RKO (cell line): ENCODE measurements at places on chromosomes 2 and 18.

DNA sequence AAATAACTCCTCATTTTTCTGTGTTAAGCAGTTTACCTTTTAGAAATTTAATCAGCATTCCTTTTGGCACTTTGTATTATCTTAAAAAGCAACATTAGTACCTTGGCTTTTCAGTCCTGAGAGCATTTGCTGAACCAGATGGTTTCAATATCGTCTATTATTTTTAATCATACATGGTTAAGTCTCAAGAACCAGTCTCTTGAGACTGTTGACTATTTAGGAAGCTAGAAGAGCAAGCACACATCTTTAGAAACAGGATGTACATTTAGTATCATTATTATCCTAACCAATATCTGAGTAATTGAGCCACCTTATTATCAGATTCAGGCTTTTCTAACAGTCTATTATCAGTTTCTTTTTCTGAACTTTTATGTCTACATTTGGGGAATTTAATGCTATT lies 28.2 kb upstream of the ZEB2 start:
- DNase-seq = no peak

- no peak for DNase-seq
Observed at GRCh38 chr2:15912203-15912602, 28.1 kb upstream of the MYCN start.

GRCh38 chr2:179981085-179981484 lies 26.0 kb downstream of the CWC22 start:
- DNase-seq = no peak

GRCh38 chr2:172239944-172240590 lies 137.4 kb upstream of the DLX2 start:
- DNase-seq = no peak

DNA sequence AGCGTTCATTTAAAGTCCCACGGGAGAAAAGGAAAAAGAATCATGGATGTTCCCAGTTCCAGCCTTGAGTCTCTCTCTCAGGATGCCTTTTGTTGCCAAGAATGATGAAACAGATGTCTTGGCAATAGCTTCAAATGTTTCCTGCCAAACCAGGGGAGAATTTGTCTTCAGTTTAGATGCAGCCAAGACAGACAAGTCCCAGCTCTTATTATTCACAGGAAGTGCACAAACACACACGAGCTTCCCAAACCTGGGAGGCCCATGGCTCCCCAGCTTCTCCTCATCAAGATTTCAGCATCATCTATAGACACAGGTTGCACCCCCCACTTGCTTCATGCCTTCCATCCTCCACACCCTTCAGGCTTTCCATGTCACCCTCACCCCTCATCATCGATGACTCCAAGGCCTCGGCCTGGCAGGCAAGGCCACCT lies 45.9 kb downstream of the HS1BP3 start:
- no peak for DNase-seq

GRCh38 chr2:8794923-8795825 lies 42.2 kb downstream of the KIDINS220 start:
- DNase-seq = no peak

DNA sequence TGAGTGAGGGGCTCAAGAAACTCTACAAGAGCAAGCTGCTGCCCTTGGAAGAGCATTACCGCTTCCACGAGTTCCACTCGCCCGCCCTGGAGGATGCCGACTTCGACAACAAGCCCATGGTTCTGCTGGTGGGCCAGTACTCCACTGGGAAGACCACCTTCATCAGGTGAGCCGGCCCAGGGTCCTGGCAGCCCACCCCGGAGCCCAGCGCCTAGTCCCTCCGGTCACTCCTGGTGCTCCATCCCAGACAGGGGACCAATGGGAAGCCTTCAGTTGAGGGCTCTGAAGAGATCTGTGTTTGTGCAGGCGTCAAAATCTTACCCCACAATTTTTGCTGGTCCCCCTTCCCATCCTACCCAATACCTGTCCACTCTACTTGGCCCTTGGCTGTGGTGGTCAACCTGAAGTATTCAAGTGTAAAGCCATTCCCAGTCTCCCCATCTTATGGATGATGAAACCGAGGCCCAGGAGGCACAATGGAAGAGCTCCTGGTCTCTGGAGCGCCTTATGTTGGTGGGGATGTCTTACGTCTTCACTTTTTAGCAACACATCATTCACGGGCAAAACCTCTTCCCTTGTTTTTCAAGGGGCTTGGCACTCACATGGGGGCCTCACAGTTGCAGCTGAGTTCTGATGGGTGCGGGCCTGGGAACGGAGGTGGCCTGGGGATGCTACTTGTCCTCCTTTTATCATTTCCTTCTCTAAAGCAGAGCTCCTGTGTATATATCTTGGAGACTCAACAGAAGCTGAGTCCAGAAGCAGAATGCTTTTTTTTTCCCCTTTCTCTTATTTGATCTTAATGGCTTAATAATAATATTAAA lies 941 bp downstream of the EHD3 start:
- DNase-seq = no peak

DNA sequence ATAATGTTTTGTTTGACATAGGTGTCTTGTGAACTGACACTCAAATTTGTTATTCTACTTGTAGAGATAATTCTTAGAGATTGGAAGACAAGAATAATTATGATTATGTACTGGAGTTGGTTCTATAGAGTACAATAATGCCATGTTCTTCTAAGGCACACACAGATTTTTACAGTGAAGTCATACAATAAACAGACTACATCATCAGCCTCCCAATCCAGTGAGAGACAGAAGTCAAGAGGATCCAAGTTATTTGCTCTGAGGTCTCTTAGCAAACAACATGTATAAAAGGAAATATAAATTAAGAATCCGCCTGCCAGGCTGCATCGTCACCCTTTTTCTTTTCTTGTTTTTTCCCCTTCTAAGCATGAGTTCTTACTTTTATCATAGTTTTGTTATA lies 613.5 kb upstream of the SETBP1 start:
- DNase-seq = no peak

DNA sequence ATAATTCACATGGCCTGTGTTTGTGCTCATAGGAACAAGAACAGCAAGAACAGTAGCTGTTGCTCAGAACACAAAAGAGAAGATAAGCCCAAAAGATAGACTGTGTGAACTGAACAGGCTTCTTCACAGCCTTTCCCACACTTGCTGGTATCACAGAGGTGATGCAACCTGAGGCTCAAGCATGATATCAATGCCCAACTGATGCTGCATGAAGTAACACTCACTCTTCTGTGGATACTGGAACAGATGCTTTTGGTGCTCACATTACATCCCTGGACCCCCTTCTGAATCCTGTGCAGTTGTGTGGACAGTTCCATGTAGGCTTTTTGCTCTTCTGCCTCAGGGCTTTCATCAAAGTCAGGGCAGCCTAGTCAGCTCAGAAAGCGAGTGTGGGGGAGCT lies 88.4 kb upstream of the RND3 start:
- no peak for DNase-seq

DNA sequence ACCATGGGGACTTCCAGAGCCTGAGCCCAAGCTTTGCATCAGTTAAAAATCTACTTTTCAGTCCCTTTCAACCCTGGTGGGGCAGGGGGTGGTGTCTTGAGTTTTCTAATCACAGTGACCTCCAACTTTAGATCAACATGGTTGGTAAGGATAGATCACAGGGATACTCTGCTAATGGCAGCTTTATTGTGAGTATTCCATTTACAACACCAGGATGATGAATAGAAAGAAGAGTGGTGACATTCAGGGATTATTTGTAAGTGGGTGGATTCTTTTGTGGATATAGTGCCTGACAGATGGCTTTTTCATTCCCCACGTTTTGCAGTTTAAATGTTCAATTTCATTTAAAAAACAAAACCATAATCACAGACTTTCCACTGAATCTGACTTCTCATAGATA lies 51.3 kb downstream of the ZNF532 start:
- no peak for DNase-seq

GRCh38 chr18:57910817-57911216 lies 107.7 kb upstream of the ATP8B1 start:
- no peak for DNase-seq

DNA sequence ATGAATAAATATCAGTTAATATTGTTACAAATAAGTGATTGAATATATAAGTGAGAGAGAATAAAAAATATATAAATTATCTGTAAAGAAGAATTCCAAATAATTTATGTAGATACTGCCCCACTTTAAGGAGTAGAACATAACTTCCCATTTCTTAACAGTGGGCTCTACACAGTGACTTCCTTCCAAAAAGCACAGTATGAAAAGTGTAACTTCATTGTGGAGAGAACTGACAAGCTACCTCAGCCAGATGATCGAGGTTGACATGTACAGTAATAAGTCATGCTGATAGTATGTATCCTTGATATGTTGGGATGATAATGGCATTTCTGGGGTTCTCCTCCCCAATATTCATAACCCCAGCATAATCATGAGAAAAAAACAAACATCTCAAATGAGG lies 191.9 kb upstream of the FN1 start:
- DNase-seq = no peak

- DNase-seq = no peak
Observed at GRCh38 chr18:44514106-44514505, 166.6 kb upstream of the SETBP1 start.

DNA sequence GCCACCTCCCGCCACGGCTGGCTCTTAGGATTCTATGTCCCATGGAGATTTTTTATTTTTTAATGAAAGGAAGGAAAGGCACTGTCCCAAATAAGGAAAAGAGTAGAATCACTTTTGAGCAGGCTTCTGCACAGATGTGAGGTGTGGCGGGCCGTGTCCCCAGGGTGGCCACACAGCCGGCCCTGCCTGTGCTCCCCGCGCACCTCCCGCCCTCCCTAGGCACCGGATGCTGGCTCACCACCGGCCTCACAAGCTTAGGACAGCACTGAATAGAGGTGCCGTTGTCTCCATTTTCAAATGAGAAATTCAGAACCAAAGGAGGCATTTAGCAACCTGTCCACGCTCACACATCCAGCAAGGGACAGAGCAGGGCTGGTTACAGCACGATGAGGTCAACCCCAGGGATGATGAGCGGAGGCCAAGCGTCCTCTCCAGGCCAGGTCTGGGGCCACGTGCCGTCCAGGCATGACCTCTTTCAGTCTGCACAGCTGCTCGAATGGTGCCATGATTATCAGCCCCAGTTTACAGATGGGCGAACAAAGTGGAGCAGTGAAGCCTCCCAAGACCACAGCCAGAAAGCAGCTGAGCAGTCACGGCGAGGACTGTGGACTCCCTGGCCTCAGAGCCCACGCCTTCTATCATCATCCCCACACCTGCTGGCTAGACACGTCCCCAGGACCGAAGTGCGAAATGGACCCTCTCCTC lies 20.7 kb upstream of the TEX51 start:
- DNase-seq = no peak

DNA sequence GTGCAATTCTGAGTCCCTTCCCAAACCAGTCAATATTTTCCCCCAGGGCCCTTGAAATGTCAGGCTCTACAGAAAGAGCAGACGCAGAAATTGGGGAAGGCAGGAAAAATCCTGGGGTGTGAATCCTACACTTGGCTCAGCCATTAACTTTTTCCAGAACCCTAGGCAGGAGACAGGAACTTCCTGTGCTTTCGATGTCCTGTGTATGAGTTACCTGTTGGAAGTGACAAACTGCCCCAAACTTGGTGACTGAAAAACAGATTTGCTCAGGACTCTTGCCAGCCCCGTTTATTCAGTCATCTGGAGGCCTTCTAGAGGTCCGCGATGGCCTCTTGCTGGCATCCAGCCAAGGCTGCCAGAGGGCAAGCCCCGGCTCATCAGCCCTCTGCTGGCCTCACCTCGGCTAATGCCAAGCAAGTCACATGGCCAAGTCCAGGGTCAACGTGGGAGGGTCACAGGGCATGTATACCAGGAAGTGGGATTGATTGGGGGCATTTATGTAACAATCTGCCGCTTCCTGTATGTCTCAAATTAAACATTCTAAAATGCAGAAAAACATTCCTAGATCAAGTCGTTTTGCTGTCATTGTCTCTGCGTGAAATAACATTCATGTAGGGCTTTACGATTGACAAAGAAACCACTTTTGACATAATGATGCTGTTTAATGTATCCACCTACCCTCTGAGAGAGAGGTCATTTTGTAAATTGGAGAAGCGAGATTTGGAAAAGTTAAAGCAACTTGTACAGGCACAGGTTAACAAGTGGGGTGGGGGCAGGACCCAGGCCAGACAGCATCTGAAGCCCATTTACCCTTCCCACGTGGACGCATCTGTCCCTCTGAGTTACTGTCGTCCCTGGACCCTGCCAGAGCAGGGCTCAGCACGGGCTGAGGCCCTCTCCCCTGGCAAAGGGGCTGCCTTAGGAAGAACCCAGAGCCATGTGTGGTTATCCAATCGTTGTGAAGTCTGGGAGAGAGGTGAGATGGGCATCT lies 179.4 kb downstream of the INHBB start:
- peak; percentile 12 for DNase-seq

- peak; percentile 11 for DNase-seq
Observed at GRCh38 chr18:33446604-33447003, 6.1 kb upstream of the CCDC178 start.

DNA sequence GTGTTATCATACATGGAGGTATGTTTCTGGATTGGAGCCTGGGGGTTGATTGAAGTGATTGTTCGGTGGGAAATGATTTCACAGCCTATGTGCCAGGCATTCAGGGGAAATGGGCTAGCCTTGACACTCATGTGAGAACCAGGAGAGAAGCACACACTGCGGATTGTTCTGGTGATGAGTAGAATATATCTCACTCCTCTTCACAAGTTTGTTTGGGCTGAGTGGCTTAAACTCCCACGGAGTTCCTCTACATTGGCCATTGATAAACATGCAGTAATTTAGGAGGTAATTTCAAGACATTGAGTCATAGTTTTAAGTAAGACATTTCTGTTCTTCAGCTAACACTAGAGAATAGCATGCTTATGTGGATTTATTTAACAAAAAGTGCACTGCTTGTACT lies 498.9 kb upstream of the NETO1 start:
- DNase-seq = no peak

GRCh38 chr2:37405781-37406180 lies 61.4 kb downstream of the QPCT start:
- no peak for DNase-seq

- DNase-seq = peak; percentile 9
Observed at GRCh38 chr18:45962461-45962860, 4.7 kb downstream of the EPG5 start.

DNA sequence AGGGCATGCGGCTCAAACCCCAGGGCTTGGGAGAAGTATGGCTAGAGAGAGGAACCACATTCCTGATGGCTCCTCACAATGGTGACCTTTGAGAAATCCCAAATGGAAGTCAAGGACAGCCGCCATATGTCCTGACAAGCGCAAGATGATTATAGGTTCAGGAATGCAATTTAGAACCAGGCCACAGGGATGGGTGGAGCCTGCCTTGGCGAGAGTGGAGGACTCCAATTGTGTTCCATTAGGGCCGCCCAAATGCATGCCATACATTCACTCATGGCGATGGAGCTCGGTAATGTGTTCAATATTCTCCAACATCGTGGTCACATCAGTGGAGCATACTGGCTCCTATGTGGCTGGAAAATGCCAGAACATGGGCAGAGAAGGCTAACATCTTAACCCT lies 662.9 kb upstream of the ID2 start:
- DNase-seq = no peak

GRCh38 chr18:32446780-32447179 lies 23.9 kb downstream of the GAREM1 start:
- DNase-seq = no peak

- DNase-seq = no peak
Observed at GRCh38 chr18:63961435-63961980, 8.4 kb upstream of the SERPINB8 start.
